H7 (cell line): ENCODE measurements at places on chromosomes 16 and 17. TPM values are rescaled to one million over a fixed set of nuclear protein-coding genes. Genes with fewer than 3 reads are reported as not detected.
A peak's percentile ranks its signal among the peaks of the same experiment; 100 is the strongest.

- no peak for DNase-seq
Observed at GRCh38 chr16:82936941-82937551, 310.3 kb downstream of the CDH13 start.

GAST gene
- not detected in 2 replicates for total RNA-seq

- DNase-seq, result no peak
Observed at GRCh38 chr16:56793492-56793891, 63.6 kb downstream of the NUP93 start.

RUSF1 gene
- 44.7 and 66.9 TPM in 2 replicates for total RNA-seq

CENPX gene
- 171 and 247 TPM in 2 replicates for total RNA-seq

DNA sequence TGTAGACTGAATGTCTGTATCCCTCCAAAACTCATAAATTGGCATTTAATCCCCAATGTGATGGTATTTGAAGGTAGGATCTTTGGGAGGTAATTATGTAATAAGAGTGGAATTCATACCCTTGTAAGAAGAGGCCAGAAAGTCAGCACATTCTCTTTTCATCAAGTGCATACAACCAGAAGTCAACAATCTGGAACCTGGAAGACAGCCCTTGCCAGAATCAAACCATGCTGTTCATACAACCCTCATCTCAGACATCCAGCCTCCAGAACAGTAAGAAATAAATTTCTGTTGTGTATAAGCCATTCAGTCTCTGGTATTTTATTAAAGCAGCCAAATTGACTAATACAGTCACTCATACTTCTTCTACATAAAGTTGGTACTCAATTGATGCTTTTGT is 481.0 kb upstream of the SOX9 start:
- no peak for DNase-seq

DNA sequence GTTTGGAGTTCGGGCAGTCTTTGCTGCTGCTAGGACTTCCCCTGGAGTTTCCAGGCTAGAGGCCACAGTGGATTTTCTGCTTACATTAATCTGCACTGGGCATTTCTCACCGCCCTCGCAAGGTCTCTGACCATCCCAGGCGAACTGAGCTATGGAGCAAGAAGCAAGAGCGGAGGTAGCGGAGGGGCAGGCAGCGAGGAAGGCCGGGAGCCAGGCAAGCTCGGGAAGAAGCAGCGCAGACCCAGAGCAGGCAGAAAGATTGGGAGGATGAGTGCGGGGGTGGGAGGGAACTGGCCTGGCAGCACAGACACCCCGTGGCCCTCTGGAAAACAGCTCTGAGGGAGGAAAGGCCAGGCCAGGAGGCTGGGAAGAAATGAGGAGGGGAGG is 3.8 kb downstream of the COTL1 start:
- peak; percentile 54 for DNase-seq

DNA sequence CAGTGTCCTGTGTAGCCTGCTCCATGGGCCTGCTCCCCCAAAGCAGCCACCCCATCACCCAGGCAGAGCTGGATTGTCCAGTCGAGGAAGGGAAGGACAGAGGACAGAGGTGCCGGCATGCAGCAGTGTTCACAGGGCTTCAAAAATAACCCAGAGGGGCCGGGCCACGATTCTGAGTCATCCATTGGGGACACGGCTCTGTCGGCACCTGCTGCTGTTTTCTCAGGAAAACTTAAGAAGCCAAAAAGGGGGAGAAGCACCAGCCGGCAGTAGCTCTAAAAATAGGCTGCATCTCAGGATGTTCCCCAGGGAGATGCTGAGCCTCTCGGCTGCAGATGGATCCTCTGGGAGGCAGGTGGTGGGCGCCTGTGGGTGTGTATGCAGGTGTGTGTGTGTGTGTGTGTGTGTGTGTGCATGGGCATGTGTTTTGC is 1.6 kb downstream of the CA7 start:
- DNase-seq, result peak; percentile 51

- no peak for DNase-seq
Observed at GRCh38 chr17:64504769-64505339, 1.2 kb downstream of the DDX5 start.

- peak; percentile 38 for DNase-seq
Observed at GRCh38 chr17:77944390-77945222, 13.9 kb upstream of the TNRC6C start.

DNA sequence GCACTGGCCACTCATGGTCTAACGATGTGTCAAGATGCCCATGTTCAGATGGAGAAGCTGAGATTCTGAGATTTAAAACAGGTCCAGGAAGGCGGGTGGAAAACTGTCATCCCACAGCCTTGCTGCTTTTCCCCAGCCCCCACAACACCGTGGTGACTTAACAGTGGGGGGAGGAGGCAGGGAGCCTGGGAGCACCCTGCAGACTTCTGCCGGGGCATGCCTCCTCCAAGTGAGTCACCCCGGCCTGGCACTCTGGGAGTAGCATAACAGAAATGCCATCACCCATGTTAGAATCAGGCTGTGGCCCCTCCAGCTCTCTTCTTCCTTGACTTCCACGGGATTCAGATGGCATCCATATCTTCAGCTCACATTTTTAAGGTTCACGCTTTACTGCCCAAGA is 164.8 kb downstream of the CBLN1 start:
- no peak for DNase-seq

- peak; percentile 54 for DNase-seq
Observed at GRCh38 chr17:63997341-63998048, 656 bp upstream of the PRR29 start.

DNA sequence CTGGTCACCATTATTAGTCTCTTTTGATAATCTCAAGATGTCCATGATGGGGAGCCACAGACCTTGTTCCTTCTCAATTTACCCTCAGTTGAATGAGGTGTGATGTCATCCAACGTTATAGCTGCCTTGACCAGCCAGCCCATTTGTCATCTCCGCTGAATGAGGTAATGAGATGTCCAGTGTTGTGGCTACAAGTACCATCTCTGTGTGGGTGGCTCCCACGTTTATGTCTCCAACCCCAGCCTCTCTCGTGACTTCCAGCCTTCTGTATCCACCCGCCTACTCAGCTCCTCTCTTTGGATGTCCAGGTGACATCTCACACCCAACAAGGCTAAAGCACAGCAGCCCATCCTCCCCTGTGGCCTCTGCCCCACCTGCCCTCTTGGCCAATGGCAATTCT is 18.2 kb downstream of the DNAH17 start:
- no peak for DNase-seq

DNA sequence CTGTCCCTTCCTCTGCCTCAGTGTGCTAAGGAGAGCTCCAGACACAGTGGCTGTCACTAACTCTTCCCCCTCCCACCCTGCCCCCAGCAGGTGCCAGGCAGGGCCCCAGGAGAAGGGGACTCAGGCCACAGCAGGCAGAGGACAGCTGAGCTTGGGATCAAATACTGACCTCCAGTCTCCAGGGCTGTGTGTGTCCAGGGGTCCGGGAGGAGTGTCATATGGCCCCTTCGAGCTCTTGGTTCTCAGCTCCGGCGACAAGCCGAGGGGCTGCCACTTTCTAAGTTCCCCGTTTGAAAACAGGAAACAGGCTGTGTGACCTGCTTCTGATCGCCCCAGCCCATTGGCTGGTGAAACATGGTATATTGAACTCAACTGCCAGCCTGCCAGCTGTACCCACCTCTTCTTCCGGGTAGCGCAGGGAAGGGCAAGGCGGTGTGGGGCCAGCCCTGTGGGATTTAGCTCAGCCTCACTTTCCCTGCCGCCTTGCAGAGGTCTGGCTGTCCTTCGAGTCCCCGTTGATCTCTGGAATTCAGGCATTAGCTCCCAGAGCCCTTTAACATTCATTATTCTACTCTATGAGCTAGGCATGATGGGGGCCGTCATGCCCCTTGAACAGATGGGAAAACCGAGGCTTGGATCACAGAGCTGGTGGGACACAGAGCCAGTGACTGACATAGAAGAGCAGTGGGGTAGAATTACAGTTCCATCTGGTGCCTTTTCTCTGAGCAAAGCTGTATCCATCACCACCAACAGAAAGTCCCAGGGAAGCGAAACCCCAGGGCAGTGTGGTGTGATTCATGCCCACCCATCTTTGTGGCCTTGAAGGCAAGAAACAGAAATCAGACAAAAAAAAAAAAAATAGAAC is at the start of gene SNX20:
Gene SNX20, minus strand, starts transcription at position 292 of the 865 bp plus-strand sequence. CDS start 3,786 bp downstream, outside the sequence.
- DNase-seq, result peak; percentile 31

GRCh38 chr17:48037036-48037837 is at the start of gene COPZ2:
Gene COPZ2, minus strand, starts transcription at chr17:48037797. Its CDS starts 20 bp downstream, at chr17:48037777.
- peak; percentile 88 for DNase-seq

GRCh38 chr17:47879028-47879585 is 16.9 kb upstream of the SP2 start:
- no peak for DNase-seq

GRCh38 chr16:57959121-57959520 is 11.8 kb downstream of the CNGB1 start:
- DNase-seq, result no peak

- DNase-seq, result peak; percentile 37
Observed at GRCh38 chr17:78621720-78622490, 44.7 kb upstream of the DNAH17 start.

TBC1D3I gene
- total RNA-seq, result 0.26 TPM in 1 of 2 replicates, not detected in the other

- DNase-seq, result no peak
Observed at GRCh38 chr17:29061036-29061435, 18.1 kb downstream of the PIPOX start.

GRCh38 chr16:58020628-58021521 is 4.7 kb upstream of the MMP15 start:
- peak; percentile 83 for DNase-seq

SAMD14 gene
- total RNA-seq, result 7.8 and 8.2 TPM in 2 replicates

- DNase-seq, result peak; percentile 49
Observed at GRCh38 chr17:78227455-78227916, 3.9 kb upstream of the TMEM235 start.
